PC-3 (cell line): ENCODE measurements at places on chromosomes 16 and 17. TPM values are rescaled to one million over a fixed set of nuclear protein-coding genes. Genes with fewer than 3 reads are reported as not detected.

The KRTAP4-3 gene
- total RNA-seq = not detected in 2 replicates

The NF1 gene
- 16.4 and 27.4 TPM in 2 replicates for total RNA-seq

The HOXB7 gene
- total RNA-seq = not detected in 2 replicates

The PIMREG gene
- 67.6 and 88.6 TPM in 2 replicates for total RNA-seq

The NPIPB6 gene
- 0.17 and 2.5 TPM in 2 replicates for total RNA-seq

The SLC13A2 gene
- not detected in 2 replicates for total RNA-seq

The CCDC40 gene
- 5.3 and 7.5 TPM in 2 replicates for total RNA-seq

The SP6 gene
- total RNA-seq = 3.1 and 3.9 TPM in 2 replicates

The INTS2 gene
- total RNA-seq = 16.3 and 18.1 TPM in 2 replicates

The ZNF267 gene
- total RNA-seq = 4.5 and 10.2 TPM in 2 replicates

DNA sequence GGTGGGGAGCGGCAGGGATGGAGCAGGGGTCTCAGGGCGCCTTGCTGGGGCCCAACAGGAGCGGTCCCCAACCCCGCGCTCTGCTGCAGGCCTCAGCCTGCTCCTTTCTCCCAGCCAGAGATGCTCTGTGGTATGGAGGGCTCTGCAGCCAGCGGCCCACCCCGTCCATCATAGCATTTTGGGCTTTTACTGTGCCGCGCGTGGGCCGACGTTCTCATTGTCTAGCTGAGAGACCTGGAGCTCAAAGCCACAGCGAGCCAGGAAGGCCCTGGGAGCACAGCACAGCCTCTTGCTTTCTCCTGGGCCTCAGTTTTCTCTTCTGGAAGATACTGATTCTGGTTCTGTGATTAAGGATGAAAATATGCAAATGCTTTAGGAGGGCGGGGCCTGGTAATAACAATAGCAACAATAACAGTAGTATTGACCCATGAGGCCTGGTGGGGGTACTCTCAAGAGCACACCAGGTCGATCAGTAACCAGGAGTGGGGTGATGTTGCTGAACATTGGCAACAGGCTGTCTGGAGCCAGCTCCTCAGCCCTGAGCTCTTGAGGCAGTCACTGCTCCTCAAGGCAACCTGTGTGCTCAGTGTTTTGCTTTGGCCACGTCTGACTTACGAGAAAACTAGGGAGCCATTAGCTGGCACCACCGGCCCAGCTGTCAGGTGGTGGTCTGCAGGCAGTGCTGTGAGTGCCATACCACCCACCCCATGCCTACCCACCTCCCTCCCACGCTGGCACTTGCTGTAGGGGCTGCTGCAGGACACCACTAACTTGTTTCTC is 1.1 kb upstream of the RASD1 start:
- no peak for DNase-seq

DNA sequence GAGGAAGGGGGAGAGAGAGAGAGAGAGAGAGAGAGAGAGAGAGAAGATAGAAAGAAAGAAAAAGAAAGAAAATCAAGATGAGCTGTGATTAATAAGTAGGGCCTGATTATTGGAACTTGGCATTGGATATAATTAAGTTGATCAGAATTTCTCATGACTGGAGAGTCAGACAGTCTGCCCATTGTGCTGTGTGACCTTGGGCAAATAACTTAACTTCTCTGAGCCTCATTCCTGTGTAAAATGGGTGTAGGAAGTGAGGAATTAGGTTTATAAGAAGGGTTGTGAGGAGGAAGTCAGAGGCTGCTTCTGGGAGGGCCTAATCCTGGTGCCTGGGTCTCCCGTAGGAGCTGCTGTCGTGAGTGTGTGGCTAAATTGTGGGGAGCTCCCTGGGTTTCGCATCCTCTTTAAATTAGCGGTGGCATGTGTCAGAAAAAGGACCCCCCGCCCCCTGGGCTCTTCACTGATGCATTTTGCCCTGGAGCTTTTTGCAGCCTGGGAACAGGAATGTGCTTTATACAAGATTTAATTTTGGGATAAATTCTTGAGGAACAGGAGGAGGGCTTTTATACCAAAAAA is 76.0 kb downstream of the CMIP start:
- DNase-seq = no peak

DNA sequence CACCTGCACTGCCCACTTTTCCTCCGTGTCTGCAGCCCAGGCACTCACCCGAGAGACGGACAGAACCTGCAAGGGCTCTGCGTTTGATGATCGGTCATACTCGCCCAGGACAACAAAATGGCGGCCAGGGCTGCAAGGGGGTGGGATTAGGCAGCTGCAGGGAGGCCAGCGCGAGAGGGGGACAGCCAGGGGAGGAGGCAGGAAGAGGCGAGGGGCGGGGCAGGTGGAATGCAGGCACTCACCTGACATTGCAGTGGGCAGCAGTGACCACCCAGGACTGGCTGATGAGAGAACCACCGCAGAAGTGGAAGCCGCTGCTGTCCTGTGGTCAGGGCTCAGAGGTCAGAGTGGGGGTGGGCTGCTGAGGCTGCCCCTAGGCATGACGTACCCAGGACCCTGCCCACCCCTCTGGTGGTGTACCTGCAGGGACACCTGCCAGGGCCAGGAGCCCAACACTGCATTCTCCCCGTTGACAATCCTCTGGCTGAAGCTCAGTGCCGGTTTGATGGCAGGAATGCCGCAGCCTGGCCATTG is 917 bp downstream of the CTRL start:
- no peak for DNase-seq

DNA sequence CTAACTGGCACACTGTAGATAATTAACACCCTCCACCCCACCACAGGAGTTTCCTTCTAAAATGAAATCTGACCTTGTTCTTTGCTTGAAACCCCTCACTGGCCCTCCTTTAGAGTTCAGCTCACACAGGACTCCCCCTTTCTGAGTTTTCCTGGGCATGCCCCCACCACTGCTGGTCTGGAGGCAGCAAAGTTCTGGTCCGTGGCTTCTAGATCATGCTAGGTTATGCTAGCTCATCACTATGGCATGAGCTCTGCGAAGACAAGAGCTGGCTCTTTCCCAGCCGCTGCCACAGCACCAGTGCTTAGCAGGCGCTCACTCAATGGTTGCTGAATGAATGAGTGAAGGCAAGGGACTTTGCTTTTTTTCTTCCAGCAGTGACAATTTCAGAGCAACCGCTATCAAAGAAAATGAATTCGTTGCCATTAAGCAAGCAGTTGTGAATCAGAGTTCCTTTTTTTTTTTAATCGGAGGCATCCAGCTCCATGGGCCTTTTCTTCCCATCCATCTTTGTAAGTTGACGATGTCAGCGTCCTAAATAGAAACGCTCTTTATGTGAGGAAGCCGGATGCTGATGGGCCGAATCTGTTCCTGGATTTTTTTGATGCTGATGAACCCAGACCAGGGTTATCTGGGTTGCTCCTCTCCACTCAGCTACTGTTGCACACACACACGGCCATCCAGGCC is 80.8 kb upstream of the NOL11 start:
- peak; percentile 25 for DNase-seq

DNA sequence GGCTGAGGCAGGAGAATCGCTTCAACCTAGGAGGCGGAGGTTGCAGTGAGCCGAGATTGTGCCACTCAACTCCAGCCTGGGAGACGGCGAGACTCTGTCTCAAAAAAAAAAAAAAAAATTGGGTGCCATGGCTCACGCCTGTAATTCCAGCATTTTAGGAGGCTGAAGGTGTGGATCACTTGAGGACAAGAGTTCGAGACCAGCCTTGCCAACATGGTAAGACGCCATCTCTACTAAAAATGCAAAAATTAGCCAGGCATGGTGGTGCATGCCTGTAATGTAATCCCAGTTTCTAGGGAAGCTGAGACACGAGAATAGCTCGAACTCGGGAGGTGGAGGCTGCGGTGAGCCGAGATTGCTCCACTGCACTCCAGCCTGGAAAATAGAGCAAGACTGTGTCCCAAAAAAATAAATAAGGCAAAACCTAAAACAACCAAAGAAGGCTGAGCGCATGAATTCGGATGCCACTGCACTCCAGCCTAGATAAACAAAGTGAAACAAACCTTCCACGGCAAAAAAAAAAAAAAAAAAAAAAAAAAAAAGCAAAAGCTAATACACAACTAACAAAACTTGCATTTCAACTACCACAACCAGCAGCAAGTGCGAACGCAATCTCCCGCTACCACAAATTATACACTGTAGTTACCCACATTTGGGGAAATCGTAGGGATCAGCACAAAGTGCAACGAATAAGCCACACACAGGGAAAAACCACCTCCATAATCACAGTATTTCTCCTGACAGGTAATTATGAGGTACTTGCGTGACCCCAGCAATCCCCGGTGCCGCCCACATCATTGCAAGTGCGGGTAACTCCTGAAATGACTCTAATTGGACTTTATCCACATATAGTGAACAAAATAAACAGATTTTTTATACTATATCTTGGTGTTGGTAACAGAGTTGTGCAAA is 25.6 kb downstream of the TEX14 start:
- no peak for DNase-seq

- DNase-seq = no peak
These were observed 6.9 kb downstream of the TSC2 start for GRCh38 chr16:2054543-2055245.

GRCh38 chr17:28827672-28828071 is 14.9 kb downstream of the FAM222B start:
- no peak for DNase-seq

- DNase-seq = peak; percentile 85
These were observed 18.4 kb upstream of the ZFP90 start for GRCh38 chr16:68520649-68521086.

- no peak for DNase-seq
These were observed 242.1 kb upstream of the TNRC6C start for GRCh38 chr17:77716289-77716926.

- DNase-seq = no peak
These were observed 79.1 kb upstream of the SEC14L1 start for GRCh38 chr17:77061669-77062068.

- no peak for DNase-seq
These were observed at the start of gene MYOCD for GRCh38 chr17:12665263-12666210. TSS of gene MYOCD (plus strand) at chr17:12665890. CDS start at chr17:12666189, 299 bp downstream.

- DNase-seq = no peak
These were observed 27.4 kb downstream of the NDEL1 start for GRCh38 chr17:8463099-8463498.

- DNase-seq = no peak
These were observed 47.1 kb downstream of the SRCIN1 start for GRCh38 chr17:38558728-38559050.

GRCh38 chr16:79261481-79261940 is 339.0 kb downstream of the MAF start:
- DNase-seq = no peak

- DNase-seq = no peak
These were observed 139.3 kb downstream of the ANKFN1 start for GRCh38 chr17:56292578-56292977.
